ENCODE measurements at places on chromosomes 7 and 10.
A peak's percentile ranks its signal among the peaks of the same experiment; 100 is the strongest.

GRCh38 chr10:103605359-103606096, 112.0 kb downstream of the NEURL1 start:
- peak; percentile 22 for DNase-seq

DNA sequence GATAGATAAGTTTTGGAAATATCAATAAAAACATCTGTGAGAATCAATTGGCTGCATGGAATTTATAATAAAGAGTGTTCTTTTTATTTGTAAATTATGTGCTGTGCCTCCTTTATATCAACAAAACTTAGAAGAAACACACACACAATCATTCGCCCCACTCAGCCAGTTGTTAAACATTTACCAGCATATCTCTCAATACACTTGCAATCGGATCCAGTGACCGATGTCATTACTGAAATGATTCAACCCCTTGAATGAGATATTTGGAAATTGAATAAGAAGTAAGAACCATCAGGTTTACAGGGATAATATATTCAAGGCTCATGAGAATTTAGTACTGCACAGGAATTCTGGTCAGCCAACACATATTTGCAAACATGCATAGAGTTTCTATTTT, 35.6 kb downstream of the TAF3 start:
- no peak for DNase-seq

DNA sequence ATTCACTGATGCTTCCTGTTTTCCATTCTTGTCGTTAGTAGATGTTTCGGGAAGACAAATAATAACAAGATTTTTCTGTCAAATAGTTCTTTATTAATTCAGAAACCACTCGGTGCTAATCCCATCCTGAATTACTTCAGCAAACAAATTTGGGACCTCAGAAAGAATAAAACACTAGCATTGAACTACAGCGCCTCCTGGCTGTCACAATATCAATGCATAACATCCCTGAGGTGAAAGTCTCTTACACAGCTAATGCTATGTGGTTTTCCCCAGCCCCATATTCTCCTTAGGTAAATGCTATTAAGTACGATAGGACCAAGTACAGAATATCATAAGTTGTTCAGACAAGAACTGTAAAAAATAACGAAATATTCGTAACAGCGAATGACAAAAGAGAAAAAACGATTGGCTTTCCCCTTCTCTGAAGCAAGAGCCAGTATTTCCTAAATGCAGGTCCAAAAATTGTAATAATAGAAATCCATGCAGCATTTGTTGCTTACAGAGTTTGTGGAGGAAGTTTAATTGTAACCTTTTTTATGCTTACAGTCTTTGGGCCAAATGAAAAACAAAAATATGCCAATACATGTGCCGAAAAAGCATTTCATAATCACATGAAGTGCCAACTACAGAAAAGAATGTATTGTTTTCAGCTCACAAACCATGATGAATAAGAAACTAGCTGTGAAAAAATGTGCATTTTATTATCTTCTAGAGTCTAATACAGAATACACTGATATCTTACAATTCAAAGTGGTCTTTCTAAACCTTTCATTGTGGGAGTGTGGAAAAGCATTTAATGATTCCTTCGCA, 47.3 kb downstream of the MYPN start:
- DNase-seq, result peak; percentile 48

DNA sequence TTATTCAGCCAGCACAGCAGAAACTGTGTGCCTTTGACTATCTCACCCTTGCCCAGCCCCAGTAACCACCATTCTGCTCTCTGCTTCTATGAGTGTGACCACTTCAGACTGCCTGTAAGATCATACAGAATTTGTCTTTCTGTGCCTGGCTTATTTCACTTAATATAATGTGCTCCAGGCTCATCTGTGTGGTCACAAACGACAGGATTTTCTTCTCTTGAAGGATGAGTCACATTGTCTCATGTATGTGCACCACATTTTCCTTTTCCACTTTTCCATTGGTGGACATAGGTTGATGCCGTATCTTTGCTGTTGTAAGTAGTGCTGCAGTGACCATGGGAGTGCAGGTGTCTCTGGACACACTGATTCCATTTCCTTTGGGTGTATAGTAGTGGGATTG, 122.5 kb upstream of the LANCL2 start:
- DNase-seq, result no peak

GRCh38 chr10:107275806-107276205, 111.3 kb upstream of the SORCS1 start:
- no peak for DNase-seq

DNA sequence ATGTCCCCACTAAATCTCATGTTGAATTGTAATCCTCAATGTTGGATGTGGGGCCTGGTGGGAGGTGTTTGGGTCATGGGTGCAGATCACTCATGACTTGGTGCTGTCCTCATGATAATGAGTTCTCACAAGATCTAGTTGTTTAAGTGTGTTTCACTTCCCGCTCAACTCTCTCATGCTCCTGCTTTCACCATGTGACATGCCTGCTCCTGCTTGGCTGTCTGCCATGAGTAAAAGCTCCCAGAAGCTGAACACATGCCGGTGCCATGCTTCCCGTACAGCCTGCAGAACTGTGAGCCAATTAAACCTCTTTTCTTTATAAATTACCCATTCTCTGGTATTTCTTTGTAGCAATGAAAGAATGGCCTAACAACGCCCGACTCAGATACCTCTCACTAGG, 6.2 kb upstream of the PSTK start:
- DNase-seq, result no peak

DNA sequence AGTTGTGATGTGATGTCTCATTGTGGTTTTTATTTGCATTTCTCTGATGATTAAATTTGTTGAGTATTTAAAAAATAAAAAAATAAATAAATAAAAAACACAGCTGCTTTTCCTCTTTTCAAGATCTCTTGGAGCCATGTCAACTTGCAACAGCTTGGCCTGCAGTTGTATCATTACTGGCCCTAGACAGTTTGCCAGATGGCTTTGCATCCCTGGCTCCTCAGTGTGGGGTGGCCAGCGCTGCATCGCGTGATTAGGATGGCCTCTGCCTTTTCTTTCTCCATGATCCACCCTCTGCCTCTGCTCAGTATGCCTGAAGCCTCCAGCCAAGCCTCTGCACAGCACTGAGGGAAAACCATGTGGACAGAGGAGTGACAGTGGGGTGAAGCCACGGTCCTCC, 96.8 kb downstream of the PPP1R3C start:
- no peak for DNase-seq

DNA sequence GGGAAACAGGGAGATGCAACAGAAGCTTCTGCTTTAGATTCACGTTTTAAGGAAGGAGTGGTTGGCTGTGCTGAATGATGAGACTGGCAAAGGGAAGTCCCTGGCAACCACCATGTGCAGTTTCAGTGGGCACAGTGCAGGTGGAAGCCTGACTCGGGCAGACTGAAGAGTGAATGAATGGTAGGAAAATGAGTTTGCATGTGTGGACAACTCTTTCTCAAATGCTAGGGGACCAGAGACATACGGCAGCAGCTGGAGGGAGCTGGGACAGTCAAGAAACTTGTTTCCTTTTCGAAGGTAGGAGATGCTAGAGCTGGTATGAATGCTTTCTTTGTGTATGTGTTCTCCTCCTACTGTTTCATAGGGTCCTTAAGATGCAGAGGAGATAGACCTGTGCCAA, 29.0 kb downstream of the PODXL start:
- no peak for DNase-seq

- no peak for DNase-seq
Measured at GRCh38 chr10:73953665-73954064, 42.7 kb downstream of the PLAU start.

DNA sequence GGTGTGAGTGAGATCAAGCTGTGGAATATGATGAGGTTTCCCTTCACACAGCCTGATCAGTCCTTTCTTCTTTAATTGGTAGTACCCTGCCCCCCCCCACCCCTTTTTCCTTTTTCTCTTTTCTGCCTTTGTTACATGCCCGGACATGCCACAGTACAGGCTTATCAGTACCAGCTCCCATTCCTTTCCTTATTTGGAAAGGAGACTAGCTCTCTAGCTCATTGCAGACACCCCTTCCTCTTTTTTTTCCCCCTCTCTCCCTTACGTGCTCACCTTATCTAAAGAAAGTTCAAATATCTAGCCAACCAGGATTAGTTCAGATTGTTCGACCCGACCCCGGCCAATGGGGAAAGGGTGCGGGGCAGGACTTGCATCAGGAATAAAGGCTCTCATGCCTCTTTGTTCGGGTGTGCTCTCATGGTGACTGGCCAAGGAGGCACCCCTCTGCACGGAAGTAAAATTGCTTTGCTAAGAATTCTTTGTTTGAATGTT, 230.4 kb downstream of the ACTR3B start:
- DNase-seq, result no peak

- no peak for DNase-seq
Measured at GRCh38 chr10:47016564-47016963, 105.3 kb downstream of the PTPN20 start.

GRCh38 chr7:38374507-38374906, 101.1 kb upstream of the TARP start:
- peak; percentile 42 for DNase-seq

GRCh38 chr10:30088178-30088577, 28.8 kb upstream of the JCAD start:
- DNase-seq, result no peak

- DNase-seq, result no peak
Measured at GRCh38 chr10:117454502-117454901, 79.3 kb upstream of the PDZD8 start.
